ENCODE measurements at places on chromosomes 2 and 18.

DNA sequence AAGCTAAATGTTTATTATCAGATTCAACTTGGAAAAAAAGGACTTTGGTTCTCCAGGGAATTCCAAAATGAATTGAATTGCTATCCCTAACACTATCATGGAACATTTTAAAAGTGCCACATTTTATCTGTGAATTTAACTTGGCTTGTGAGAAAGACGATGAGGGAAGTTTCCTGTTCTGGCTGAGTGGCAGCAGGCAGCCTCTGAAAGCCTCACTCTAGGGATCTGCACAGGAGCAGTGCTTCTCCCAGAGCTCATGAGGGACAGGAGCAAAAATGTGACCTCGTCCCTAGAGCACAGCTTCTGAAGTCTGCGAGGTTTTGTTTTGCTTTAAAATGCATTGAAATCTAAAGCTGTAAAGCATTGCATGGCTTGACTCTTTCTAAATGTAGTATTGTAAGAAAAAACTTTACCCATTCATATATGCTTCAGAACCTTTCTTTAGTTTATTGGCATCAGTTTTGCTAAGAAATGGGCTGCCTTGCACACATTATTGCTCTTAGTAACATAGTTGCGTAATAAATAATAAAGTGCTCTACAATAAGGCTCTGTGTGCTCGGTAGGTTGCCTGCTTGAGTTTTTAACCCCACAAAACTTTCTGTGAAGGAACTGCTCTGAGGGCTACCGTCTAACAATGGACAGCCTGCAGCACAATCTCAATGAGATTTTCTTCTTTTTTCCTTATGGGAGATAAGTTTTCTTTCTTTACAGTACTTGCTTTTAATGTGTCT is 136.2 kb upstream of the CDCA7 start:
- peak; percentile 9 for DNase-seq

DNA sequence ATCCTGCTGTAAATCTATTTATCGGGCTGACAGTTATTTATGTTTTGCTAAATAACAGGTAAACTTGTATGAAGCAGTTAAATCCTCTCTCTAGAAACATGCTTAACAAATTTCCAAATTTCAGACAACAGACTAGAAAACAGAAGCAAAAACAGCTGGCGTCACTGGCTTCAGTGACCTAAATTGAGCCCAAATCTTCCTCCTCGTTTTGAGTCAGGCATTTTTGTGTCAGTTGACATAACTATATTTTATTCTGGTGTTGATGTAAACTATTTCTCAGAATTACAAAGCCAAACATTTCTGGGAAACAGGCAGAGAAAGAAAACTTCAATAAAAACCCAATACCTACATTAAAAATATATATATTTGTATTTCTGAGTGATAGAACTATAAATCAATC is 21.7 kb downstream of the RBMS1 start:
- no peak for DNase-seq

DNA sequence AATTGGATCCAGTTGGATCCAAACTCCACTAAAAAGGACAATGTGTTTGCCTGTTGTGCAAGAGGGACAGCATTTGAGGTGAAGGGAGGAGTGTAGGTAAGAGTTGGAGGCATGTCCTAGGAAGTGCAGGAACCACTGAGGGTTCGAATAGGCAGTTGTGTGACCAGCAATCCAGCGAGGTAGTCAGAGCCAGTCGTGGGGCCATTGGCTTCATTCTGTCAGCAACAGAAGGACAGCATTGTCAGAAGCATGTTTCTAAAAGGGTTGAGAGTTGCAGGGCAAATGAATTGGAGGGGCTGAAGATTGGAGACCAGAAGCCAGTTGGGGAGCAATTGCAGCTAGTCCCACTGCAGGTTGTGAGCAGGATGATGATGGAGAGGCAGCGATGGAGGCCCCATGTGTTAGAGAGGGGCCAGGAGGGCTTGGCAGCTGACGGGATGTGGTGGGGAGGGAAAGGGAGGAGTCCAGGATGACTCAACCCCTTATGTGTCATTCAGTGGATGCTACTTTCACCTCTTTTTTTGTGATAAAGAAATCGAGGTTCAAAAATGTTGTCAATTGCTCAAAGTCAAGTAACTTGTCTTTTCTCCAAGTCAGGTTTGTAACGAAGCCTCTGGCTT is 96.7 kb upstream of the SIX3 start:
- DNase-seq = no peak

GRCh38 chr2:67839668-67840067 is 223.1 kb downstream of the C1D start:
- no peak for DNase-seq

DNA sequence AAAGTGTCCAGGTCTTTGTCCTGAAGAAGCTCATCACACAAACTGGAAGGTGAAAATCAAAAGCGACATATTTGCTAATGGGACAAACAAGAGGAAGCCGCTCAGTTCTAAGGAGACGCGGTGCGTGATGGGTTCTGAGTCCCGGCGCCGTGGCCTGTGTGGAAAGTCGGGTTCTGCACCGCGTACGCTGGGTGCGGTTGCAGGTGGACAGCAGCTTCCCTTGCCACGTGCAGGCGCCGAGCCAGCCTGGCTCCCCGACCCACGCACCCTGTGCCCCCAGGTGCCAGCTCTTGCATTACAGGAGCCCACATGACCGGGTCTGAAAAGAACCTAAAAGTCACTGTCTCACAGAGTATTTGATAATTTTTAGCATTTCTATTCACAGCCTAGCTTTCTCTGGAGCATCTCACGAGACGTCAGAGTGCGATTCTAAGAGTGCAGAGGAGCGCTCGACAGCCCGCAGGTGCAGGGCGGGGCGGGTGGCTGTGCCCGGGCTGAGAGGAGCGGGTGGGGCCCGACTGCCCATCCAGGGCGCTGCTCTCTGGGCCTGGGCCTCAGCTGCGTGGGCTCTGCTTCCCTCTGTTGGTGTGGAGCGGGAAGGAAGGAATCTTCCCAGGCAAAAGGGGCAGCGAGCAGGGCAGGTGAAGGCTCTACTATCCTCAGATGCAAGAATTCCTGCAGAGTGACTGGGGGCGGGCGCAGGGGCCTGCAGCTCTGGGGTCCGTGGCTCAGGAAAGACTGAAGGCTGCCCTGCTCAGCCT is 39.4 kb downstream of the MYT1L start:
- no peak for DNase-seq

DNA sequence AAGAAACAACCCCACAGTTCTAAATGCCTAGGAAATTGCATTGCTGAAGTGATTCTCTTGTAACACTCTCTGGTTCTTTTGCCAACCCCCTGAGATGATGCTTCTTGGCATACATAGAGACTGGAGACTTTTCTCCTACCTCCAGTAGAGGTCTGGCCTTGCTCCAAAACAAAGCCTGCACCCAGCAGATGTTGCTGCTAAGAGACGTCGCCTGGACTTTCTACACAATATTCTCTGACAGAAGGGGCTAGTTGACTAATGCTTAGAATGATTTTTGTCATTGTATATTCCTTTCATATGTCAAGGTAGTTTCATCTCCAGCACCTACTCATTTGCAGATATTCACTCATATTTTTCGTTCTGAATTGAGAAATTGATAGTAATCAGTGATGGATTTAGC is 24.6 kb downstream of the SOWAHC start:
- DNase-seq = no peak

- DNase-seq = no peak
Observed at GRCh38 chr2:233039846-233040530, 7.5 kb downstream of the NEU2 start.

- DNase-seq = no peak
Observed at GRCh38 chr2:224063298-224063648, 24.2 kb upstream of the SERPINE2 start.

GRCh38 chr2:240642061-240642805 is 17.0 kb downstream of the GPR35 start:
- no peak for DNase-seq

DNA sequence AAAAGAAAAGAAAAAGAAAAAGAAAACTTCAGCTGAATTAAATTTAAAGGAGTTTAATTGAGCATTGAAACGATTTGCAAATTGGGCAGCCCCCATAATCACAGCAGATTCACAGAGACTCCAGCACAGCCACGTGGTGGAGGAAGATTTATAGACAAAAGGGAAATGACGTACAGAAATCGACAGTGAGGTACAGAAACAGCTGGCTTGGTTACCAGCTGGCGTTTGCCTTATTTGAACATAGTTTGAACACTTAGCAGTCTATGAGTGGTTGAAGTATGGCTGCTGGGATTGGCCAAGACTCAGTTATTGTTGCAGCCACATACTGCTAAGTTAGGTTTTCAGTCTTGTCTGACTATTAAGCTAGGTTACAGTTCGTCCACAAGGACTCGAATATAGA is 312.2 kb upstream of the SLC14A2 start:
- DNase-seq = no peak

- DNase-seq = no peak
Observed at GRCh38 chr2:42875880-42876279, 83.5 kb upstream of the HAAO start.

DNA sequence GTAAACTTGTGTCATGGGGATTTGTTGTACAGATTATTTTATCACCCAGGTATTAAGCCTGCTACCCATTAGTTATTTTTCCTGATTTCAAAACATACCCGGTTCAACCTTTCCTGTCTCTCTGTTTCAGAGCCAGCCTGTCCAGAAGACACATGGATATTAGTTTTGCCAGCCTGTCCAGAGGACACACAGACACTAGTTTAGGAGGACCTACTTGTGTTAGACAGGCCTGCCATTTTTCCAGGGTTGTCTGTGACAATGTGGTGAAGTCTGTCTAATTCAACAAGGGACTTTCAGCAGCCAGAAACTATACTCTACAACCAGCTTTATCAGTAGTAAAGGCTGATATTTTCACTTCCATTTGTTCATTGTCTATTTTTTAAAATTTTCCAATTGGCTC is 56.1 kb upstream of the DCC start:
- no peak for DNase-seq

Measured in KBM-7 (cell line).